ENCODE measurements at places on chromosomes 7 and 10.

DNA sequence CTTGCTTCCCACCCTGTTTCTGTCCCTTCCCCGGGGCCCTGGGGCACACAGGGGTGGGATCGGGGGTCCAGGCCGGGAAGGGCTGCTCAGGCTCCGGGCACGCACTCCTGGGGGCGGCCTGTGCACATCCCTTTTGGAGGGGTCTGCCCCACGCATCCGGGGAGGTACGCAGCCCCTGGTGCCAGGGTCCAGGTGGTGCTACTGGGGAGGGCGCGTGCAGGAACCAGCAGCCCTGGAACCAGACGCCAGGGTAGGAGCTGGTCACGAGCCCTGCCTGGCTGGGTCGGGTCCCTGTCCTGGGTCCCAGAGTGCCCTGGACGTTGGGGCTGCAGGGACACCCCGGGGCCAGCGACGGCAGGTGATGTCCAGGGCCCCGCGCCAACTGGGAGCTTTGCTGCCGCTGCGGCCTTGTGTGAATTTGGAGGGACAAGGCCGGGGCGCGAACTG, 53.4 kb downstream of the GLRX3 start:
- no peak for DNase-seq

GRCh38 chr10:120521880-120522279, 64.9 kb downstream of the PLPP4 start:
- no peak for DNase-seq

GRCh38 chr10:7507887-7508726, 97.3 kb upstream of the SFMBT2 start:
- DNase-seq = no peak

DNA sequence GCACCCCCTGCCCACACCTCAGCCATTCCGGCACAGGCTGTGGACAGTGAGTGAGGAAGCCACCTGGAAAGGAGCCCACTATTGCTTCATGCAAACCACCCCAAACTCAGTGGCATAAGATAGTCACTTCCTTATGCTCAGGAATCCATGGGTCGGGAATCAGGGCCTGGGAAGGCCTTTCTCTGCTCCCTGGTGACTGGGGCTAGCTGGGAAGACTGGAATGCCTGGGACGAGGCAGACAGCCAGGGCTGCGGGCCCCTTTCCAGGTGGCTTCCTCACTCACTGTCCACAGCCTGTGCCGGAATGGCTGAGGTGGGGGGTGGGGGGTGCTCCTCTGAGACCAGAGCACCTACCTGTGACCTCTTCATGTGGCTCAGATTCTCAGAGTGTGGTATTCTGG, 74.1 kb upstream of the GRB10 start:
- DNase-seq = no peak

- no peak for DNase-seq
Measured at GRCh38 chr7:102981451-102981850, 68.7 kb downstream of the LRRC17 start.

DNA sequence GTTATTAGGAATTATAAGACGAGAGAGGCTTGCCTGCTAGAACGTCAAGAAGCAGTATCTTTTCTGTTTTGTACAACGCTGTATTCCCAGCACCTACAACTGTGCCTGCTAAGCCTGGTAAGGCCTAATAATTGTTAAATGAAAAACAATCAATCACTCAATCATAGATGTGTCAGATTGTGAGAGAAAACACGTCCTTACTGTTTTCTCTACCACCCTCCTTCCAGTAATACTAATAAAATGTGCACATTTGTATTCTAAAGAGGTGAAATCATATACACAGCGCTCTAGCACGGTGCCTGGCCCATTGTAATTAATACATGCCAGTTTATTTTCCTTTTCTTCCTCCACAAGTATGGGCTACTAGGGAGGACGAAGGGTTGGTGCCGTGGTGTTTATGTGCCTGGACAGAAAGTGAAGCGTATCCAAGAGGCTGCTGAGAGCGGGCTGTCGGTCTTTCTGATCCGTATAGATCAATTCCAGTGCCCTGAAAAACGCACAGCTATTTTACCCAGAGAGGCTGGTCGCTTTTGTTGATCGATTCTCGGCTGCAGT, 1.5 kb upstream of the AUTS2 start:
- DNase-seq = no peak

GRCh38 chr7:33754933-33755928, 150.1 kb upstream of the BMPER start:
- no peak for DNase-seq
